Brain (organoid and tissue), 16 donors: ENCODE measurements at places on chromosomes 3 and 15.

DNA sequence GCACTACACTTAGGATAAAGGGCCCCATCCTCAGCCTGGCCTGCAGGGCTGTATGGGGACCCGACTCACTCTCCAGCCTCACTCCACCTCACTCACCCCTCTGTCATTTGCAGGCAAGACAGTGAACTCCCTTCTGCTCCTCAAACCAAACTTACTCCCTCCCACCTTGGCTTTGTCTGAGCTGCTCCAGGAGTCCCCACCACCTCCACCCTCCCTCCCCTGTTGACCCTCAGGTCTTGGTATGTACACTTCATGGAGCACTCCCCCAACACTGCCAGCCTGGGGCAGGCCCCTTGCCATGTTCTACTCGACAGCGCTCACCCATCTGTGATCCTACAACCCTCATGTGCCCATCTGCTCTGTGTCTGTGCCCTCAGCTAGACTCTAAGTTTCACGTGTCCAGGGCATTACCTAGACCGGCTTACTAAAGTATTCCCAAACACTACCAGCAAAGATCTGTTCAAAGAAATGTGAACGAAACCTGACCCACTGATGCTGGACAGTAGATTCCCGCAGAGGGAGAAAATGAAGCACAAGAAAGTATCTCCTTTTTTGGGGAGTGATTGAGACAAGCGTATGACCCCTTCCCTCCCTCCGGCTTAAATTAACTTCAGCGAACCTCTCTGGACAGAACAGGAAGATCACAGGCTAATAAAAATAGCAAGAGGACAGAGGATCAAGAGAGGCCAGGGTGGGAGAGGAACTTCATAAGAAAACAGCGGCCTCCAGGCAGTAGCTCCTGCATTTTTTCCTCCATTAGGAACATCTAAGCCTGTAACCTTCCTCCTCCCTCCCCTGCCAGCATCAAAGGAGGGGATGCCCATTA, 113.2 kb downstream of the RFTN1 start:
- no peak for DNase-seq

GRCh38 chr3:40169983-40170382, 139.5 kb upstream of the EIF1B start:
- DNase-seq = no peak

DNA sequence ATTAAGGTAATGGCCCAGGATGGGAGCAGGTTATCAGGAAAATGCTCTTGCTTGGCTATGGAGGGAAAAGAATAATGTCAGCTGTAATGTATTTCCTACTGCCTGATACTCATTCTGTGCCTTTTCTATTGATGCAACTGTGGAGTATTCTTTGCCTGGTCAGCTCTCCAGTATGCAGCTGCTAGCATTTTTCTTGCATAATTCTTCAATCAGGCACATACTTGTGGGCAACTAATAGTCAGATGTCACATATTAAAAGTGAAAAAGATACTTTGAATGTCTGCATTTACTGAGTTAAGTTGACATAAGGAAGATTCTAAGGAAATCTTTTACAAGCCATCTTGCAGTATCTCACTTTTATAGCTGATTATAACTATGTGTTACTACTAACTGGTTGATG, 29.5 kb downstream of the CD80 start:
- no peak for DNase-seq

DNA sequence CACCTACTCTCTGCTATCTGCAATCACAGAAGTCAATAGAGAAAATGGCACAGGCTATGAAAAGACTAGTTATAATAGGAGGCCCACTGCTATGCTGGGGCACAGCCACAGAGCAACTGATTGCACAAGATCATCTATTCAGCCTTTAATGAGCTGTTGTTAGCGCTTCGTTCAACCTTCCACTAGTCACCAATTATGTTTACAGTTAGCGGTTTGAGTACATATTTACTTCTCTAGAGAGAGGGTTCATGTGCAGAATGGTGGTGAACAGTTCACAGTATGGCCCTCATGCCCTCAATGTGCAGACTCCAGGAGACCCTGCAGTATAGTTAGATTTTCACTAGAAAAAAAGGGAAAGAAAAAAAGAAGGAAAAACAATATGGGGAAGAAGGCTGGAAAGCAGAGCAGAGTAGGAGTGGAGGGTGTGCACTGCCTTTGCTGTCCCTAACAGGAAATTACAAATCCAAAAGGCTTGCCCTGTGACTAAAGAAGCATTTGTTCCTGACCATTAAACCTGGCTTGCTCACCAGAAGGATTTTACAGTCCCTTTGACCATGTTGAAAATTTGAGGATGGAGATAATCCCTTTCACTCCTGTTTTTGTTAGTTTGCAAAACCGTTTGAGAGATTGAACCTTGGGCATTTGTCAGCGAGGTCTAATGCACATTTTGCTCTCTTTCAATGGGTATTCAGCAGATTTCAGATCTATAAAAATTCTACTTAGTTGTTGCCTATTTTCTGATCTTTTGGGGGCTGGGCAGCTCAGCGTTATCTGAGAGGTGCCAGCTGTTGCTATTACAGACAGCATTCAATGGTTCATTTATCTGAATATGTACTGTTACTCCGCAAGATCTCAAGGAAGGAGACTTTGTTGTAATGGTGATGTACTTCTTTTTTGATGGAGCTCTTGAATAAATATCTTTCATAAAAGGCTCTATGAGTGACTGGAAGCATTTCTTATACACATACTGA, 296.1 kb downstream of the LSAMP start:
- peak; percentile 13 for DNase-seq

GRCh38 chr15:63476229-63476632, 28.2 kb upstream of the USP3 start:
- no peak for DNase-seq

- no peak for DNase-seq
Observed at GRCh38 chr3:194083637-194084224, 52.2 kb upstream of the HES1 start.

DNA sequence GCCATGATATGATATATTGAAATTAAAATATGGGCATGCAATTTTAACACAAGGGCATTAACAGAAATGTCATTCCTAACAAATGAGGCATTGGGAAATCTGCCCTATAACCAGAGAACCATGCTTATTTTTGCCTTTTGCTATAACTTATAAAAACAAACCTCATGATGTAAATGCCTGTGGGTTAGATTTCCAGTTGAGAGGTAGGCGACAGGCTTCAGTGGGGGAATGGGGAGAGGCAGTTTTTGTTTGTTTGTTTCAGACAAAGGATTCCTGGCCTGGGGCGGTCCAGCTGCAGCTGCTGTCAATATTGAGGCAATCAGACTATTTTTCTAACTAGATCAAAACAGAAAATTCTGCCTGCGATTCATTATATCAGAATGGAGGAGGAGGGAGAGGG, 490.4 kb upstream of the CFAP20DC start:
- no peak for DNase-seq

DNA sequence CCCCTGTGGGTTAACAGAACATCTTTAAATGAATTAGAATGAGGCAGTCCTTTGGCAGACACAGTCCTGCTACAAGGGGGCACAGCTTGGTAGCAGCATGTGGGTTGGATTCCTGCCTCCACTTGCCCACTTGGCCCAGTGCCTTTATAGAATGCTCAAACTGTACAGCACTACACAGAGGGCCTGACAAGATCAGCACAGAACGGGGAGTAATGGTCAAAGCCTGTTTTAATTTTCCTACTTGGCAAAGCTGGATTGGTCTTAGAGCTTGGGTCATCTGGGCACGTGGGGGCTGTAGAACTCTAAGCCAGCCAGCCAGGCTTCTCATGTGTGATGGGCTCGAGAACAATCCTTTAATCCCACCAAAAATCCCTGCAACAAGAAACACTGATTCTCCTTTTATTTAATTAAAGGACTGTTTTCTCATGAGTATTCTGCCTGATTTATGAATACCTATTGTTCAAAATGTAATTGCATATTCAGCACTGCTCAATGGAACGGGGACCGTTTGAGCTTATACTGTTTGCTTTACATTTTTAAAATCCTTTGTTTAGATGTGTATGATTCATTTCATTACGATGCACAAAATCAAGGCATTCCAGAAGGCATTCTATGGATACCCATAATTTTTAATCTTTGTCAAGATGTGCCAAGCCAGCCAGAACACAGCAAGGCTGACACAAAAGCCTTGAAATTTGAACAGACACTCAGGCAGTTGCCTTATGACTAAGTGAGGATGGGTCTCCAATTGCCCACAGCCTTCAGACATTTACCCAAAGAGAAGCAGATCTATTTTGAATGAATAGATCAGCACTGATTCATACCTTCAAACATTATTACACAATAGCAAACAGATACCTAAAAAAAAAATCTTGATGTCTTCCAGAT, 249.3 kb upstream of the TGFBR2 start:
- peak; percentile 30 for DNase-seq

DNA sequence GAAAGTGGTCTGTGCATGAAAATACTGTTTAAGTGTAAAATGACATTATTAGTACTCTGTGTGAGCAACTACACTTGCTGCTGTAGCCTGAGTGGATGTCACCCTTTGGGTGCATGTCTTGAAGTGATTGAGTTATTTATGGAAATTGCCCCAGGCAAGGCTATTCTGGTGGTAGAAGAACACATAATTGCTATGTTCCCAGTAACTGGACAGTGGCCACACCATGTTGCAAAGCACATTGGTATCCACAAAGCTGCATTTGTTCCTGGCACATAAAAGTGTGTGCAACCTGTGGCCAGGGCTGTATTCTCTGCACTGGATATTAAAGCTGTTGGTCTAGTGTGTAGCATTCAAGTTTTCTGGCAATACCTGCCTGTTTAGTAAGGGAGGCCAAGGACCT, 23.8 kb downstream of the MTMR14 start:
- DNase-seq = no peak

GRCh38 chr3:127264794-127265514, 22.9 kb downstream of the PRR20G start:
- DNase-seq = no peak

DNA sequence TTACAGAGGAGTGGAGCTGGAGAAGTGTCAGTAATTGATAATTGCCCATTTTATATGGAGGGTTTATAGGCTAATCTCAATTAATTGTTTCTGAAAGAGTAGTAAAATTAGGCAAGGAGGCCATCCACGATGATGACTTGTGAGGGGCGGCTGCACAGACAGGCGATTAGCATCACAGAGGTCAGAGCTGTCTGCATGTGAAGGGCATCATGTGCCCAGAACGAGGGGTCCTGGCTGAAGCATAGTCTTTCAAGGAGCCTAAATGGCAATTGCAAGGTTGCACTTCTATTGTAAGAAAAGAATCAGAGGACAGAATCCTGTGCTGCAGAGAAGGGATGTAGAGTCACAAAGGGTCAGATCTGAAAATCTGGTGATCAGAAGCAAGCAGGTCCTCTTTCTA, 196.6 kb downstream of the EBLN2 start:
- DNase-seq = no peak

GRCh38 chr3:139642996-139643395, 34.8 kb downstream of the NMNAT3 start:
- no peak for DNase-seq

GRCh38 chr3:143351895-143352608, 232.5 kb downstream of the CHST2 start:
- DNase-seq = no peak
